Myocyte (in vitro differentiated cells): ENCODE measurements at places on chromosomes 11 and 22. TPM values are rescaled to one million over a fixed set of nuclear protein-coding genes. Genes with fewer than 3 reads are reported as not detected.

- no peak for DNase-seq
Measured at GRCh38 chr11:48106166-48106565, 110.4 kb upstream of the OR4B1 start.

DNA sequence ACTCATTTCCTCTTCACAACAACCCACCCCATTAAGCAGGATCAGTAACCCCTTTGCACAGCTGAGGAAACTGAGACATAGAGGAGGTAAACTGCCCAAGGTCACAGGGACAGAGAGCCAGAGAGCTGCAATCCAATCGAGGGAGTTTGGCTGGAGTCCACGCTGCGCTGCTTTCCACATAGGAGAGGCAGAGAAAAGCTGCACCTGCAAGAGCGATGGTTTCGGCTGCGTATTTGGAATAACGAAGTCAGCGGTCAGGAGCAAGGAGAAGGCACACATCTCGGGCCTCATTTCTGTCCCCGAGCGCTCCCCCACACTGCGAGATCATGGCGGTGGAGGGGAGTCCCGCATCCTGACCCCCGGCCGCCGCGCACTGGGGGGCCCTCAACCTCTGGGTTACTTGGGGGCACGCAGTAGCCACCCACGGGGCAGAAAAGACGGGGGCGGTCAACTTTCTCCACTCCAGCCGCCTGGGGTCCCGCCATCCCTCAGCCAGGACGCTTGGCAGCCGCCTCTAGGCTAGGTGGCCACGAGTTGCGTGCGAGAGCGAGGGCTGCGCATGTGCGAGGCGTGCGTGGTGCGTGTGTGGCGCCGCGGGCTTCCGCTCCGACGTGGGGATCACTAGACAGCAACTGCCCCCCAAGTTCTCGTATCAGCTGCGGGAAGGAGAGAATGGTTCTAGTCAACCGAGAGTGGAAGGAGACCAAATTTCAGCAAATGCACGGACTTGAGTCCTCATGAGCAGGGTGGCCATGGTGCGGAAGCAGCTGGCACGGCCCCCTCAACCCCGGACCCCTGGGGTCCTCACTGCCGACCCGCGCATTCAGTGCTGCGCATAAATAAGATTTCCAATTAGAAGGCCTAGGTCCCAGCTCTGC, 42.3 kb upstream of the CLDN5 start:
- no peak for DNase-seq

- DNase-seq = no peak
Measured at GRCh38 chr22:44532552-44532951, 34.5 kb upstream of the RTL6 start.

The ACER3 gene
- 4.4 and 7.0 TPM in 2 replicates for total RNA-seq

- no peak for DNase-seq
Measured at GRCh38 chr11:9060700-9061111, 30.7 kb downstream of the SCUBE2 start.

DNA sequence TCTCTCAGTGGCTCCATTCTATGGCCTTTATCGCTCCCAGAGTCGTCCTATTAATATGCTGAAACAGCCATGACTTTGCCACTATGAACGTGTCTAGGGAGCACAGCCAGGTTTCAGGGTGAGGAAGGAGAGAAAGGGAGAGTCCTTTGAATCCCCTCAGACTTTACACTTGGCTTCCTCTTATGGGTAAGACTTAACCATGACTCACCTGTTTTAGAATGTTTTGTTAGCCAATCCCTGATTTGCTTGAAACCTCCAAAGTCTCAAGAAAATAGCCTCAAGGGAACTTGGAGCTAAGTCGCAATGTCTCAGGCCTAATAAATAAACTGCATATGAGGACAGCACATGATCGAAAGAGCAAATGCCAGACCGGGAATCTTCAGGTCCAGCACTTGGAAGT, 131.2 kb upstream of the RCN1 start:
- DNase-seq = no peak

GRCh38 chr11:12433571-12434324, 56.4 kb downstream of the PARVA start:
- no peak for DNase-seq
